ENCODE measurements at places on chromosomes 1 and 21.

DNA sequence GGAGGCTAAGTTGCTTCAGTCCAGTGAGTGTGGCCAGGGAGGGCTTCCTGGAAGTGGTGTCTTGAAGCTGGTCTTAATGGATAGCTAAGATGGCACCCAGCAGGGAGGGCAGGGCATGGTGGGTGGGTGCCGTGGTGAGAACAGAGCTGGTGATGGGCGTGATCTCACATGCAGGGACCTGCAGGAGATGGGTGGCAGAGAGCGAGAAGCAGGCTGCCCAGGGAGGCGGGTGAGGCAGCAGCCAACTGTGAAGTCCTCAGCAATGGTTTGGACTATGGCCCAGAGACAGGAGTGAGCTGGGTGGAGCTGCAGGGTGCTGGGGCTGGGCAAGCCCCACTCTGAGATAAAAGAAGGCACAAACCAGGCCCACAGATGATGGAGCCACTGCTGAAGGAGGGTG, 50.7 kb downstream of the UMODL1 start:
- DNase-seq: no peak

- no peak for DNase-seq
Observed at GRCh38 chr1:99659755-99660210, 13.9 kb downstream of the PALMD start.

DNA sequence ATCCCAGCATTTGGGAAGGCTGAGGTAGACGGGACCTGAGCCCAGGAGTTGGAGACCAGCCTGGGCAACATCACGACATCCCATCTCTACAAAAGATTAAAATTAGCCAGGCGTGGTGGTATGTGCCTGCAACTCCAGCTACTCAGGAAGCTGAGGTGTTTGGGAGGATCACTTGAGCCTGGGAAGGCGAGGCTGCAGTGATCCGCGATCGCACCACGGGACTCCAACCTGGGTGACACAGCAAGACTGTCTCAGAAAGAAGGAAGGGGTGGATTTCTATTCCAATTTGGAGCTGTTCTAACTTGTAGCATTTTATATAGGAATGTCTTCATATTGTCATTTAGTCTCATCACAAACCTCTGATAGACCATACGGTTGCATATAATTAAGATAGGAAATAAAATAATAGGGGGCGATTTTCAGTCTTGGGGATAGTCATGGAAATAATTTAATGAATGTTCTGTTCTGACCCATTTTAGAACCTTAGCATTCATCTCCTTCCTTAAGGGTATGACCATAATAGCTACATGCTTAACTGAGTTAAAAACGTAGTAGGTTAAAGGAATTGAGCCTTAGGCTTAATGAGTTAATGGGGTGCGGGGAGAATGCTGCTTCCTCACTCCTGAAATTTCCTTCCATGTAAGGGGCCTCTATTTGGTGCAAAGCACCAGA, 93.1 kb downstream of the ADCY10 start:
- no peak for DNase-seq

DNA sequence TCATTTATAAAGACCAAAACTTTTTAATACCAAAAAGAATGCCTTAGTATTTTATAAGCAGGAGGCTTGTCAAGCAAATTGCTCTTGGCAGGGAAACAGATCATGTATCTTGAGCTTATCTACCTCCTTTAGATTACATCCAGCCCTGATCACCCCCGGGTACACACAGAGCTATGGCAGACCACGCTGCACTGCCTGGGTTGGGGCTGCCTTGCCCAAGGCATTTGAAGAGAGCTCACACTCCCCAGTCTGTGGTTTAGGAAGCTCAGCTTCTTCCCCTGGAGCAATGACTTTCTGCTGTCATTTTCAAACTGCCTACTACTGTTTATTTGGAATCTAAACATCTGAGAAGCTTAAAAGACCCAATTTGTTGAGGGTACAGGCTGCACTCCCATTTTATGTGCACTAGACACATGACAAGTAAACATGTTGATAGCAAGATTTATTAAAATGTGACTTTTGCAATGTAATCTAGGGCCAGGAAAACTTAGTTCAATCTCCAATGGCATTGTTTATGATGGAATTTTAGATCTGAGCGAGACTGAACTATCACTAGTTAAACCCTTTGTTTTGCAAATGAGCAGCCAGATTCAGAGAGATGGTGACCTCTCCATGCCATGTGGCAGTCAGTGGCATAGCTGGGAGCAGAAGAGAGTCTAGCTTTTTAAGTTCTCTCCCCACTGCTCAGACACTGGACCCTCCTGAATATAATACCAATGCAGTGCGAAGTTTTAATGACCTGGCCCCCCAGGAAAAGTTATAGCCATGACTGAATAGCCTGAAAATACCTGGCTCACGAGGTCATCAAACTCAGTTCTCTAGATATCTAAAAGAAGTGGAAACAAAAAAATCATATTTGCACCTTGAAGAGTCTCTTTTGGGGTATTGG, 214.9 kb downstream of the HLX start:
- peak; percentile 35 for DNase-seq

DNA sequence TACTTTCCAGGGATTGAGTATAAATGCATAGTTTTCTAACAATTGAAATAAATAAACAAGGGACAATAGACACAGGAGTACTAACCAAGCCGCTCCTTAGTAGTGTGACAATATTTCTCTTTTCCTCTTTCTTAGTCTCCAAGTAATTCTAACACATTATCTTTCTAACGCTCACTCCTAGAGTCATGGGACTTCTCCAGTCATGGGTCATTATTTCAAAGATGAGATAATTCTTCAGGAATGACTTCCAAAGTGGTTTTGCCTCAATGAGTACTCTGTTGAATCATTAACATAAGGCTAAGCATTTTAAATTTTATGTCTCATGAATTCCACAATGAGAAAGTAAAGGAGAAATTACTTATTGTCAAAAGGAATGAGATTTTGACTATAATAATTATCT, 605.8 kb upstream of the ADAMTS5 start:
- DNase-seq: no peak

- DNase-seq: no peak
Observed at GRCh38 chr1:160489513-160490261, 33.4 kb downstream of the SLAMF6 start.

GRCh38 chr1:46030876-46031660, 101.4 kb downstream of the PIK3R3 start:
- no peak for DNase-seq

DNA sequence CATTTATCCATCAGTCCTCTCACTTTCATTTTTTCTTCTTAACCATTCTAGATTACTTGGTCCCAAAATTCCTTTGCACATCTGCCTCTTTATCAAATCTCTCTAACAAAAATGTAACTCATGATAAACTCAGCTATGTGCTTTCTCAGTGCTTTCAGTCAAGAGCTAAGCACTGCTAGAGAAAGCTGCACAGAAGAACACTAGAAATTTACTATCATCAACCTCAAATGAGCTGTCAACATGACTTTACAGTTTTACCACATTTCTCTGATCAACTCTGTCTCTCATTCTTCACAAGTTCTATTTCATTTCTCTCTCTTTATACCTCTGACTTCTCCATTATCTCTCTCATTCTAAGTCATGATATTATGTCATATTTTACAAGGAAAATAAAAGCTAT, 54.2 kb upstream of the PRKACB start:
- DNase-seq: no peak

- DNase-seq: no peak
Observed at GRCh38 chr1:10765734-10766478, 30.5 kb downstream of the CASZ1 start.

DNA sequence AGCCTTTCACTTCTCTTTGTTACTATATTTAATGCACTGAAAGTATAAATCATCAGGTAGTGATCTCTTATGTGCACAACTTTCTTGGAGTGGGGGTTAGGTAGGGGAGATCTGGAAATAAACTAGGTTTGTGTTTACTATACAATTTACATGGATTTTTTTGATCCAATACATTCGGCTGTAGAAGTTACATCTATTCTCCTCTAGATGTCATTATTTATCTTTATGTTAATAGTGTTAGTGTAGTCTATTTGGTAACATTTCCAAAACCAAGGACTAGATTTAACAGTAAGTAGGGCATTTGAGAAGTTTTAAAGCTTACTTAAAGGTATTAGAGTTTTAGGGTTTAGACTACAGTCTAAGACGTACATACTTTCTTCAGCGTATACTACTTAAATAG, 5.4 kb downstream of the VPS45 start:
- DNase-seq: no peak

DNA sequence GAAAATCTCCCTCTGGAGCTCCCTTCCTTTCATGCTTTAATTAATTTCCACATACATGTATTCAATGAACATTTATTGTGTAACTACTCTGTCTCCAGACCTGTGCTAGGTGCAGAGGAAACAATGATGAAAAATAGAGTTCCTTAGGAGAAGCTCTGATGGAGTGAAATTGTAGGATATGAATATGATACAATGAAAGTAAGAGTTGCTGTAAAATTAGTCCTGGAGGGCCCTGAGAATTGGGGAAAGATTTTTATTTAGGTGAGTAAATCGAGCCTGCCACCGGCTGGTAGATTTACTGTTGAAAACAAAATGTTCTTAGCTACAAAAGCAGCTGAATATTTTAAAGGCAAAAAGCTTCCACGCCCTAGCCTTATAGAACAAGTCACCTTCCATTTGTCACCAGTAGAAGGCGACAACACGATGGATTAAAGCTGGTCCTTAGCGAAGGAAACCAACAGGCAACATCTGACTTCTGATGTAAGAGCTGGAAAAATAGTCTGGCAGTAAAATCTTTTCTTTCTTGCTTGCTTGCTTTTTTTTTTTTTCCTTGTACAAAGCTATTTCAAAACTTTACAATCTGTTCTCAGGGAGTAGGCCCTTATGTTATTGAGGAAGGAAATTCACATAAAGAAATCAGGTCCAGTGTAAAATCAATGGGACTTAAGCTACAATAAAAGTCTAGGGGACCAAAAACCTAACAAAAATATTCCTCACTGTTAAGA, 82.0 kb upstream of the ROR1 start:
- DNase-seq: peak; percentile 84

- no peak for DNase-seq
Observed at GRCh38 chr1:98188774-98189173, 267.9 kb upstream of the DPYD start.

DNA sequence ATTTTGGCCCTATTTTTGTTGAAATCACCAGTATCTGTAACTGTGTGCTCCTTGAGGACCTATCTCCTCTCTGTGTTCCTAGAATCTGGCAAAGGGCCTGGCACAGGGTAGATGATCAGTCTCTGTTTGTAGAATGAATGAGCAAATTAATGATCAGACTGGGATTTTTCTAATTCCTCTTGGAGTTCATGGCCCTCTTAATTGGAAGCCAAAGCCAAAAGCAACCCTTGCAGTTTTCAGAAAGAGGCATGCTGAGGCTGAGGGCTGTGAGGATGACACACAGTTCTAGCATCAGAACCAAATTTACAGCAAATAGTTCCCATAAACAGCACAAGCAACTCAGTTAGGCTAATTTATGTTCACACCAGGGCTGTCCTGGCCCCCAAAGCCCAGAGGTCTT, 111.1 kb upstream of the BEND5 start:
- no peak for DNase-seq

DNA sequence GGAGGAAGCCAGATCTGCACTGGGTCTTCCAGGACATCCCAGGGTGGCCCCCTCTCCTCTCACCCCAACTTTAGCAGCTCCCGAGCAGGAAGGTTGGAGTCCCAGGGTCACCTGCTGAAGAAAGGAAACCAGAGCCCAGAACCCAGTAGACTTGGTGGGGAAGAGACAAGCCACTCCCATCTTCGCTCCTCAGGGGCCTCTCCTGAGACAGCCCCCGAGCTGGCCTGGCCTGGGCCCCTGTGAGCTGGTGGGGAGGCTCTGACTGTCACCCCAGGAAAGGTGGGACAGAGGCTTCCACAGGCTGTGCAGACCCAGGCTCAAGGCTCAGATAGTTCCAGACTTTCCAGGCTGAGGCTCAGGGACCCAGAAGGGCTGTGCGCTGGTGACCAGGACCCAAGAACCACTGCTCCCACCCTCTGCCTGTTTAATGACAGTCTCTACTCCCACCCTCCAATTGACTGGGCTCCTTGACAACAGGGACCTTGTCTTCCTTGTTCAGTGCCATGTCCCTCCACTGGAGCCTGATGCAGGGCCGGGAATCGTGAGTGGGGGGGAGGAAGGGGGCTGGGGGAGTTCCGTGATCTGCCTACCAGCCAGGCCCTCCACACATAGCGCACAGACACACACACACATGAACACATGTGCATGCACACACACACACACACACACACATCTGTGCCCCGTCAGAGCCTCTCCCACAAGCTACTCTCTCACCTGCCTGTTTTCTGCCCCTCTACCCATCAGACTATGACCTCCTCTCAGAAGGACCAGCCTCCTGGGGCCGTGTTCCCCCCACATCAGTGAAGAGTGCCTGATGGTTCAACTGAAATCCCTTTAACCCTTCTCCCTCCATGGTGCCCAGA, 401.2 kb downstream of the MATN1 start:
- no peak for DNase-seq

DNA sequence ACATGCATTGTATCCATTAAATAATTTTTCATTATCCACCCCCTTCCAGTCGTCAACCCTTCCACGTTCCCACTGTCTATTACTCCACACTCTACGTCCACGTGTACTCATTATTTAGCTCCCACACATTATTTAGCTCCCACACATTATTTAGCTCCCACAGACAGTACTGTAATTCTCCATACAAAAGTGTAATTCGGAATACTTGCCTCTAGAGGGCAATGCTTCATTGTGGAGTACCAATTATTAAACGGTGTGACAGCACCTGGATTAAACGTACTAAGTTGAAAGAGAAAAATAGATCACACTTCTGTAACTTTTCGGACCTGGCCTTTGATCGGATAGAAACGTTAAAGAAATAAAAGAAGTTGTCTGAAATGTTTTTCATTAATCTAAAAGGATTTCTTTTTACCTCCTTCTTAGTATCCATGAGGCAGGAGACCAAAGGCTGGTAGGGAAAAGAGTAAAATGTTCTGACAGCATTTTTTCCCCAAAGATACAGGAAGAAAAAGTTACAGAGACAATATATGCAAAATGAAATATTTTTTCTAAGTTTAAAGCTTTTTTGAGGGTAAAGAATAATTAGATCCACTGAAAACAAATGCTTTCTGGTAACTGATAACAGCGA, 99.2 kb downstream of the LHX8 start:
- peak; percentile 55 for DNase-seq

DNA sequence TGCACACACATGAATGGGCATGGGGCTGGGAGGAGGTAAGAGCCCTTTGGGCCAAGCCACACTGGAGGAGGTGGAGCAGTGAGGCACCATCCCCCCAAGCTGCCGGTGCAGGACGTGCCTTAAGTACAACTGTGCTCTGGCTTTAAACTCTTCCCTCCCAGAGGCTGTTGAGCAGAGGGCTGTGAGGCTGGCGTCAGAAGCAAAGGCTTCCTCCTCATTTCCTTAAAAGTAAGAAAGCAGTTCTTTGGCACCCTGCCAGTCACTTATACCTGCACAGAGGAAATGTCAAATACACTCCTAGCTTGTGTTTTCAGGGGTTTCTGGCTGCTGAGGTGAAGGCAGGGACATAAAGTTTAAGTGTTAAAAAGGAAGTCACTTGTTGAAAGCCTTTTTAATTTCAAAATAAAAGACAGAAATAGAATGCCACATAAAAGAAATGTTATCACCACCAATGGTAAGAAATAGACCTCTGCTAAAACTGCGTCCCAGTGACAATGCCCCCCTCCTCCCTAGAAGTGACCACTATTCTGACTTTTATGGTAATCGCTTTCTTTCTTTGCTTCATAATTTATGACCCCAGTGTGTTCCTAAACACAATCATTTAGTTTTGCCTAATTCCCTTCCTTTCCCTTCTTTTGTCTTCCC, 33.0 kb downstream of the LAMC2 start:
- DNase-seq: no peak
